Activated CD4-positive, alpha-beta T cell treated with anti-CD3 and anti-CD28 coated beads for 48 hours (primary cell): ENCODE measurements at places on chromosomes 4 and X.
A peak's percentile ranks its signal among the peaks of the same experiment; 100 is the strongest.

GRCh38 chr4:87228262-87228860 is 7.9 kb upstream of the KLHL8 start:
- no peak for DNase-seq

DNA sequence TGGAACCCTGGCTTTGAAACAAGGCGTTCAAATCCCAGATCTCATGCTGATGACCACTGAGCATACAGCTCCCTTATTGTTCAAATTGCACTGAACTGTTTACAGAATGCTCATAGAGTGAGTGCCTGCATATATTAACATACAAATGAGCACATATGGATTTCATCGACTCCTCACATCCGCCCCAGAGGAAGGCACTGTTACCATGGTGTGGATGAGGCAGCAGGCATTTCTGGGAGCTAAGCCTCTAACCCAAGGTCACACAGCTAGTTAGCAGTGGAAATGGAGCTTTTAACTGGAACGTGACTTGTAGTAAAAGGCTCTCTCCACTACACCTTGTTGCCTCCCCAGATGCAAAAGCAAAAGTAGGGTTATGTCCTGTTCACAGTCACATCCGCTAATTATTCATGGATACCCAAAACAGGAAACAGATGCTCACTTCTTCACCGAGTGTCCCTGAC is 289.7 kb downstream of the STK32B start:
- DNase-seq = no peak

GRCh38 chr4:142801966-142802365 is 44.1 kb downstream of the INPP4B start:
- DNase-seq = peak; percentile 9

DNA sequence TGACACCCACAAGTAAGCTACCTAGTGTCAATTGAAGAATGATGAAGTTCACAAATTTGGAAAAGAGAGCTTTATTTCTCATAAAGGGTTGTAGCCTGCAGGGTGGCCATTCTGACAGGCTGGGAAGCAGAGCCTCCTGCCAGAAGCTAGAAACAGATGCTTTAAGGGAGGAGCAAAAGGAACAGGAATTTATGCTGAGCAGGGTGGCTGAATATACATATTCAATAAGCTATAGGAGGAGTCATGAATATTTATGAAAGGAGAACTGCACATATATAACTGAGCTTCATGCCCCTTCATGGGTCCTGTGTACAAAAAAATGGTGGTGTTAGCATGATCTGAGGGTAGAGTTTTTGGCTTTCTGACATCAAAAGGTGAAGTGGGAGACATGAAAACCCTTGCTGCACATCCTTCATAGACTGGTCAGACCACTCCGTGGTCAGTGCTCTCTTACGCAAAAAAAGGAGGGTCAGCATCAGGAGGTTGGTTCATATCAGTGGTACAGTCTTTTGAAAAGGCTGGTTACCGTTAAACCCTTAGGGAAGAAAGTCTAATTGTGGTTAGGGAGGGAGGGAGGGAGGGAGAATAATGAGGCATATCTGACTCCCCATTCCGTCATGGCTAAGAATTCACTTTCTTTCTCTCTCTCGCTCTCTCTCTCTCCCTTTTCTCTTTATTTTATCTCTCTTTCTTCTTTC is 121.4 kb downstream of the LUZP4 start:
- DNase-seq = no peak

DNA sequence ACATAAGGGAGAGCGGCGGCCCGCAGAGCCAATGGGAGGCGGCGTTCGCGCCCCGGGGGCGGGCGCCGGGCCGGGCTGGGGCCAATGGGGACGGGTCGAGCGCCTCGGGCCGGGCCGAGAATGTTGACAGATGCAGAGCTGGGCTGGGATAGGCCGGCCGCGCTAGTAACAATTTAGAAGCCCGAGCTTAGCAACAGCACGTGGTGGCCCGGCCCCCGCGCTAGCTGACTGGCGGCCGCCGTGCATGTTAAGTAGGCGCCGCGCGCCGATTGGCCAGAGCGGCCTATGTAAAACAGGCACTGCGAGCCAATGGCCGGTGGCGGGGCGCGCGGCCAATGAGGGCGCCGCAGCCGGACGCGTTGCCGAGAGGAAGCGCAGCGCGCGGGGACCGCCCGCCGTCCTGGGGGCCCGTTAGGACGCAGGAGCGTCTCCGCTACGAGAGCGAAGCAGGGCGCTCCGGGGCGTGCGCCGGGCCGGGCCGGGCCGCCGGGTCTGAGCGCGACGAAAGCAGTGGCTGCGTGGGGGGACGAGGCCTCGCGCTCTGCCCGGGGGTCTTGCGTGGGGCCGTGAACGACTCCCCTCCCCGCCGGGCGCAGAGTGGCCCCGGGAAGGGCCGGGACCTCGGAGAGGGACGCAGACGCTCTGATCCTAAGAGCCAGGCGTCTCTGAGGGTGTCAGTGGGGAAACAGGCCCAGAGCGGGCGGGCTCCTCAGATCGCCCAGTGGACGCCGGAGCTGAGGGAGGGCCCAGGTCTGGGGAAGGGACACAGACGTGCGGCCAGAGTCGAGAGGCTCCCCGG is 435 bp upstream of the MXD4 start:
- peak; percentile 98 for DNase-seq

GRCh38 chr4:54588404-54588803 is 69.4 kb upstream of the KIT start:
- no peak for DNase-seq
